Activated T-cell treated with anti-CD3 and anti-CD28 coated beads, Interleukin-2, amount 50 U/mL, for 1 hour (primary cell): ENCODE measurements at places on chromosomes 5 and 9.

DNA sequence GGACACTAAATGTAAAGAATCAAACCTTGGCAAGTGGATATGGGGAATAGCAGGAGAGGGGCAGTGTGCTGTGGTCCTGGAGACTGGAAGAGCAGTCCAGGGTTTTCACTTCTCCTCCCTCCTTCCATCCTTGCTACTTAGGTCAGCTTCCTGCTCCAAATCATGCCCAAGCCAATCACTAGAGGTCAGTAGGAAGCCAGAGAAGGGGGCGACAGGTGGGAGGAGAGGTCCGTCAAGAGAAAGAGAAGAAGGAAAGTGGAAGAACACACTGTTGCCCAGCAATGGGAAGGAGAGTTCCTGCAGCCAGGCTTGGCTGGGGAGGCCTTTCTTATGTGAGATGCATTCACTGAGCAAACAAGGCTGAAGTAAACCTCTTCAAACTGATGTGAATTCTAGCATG, 289.6 kb downstream of the DTWD2 start:
- DNase-seq = no peak

GRCh38 chr9:79764374-79764773, 192.6 kb downstream of the TLE4 start:
- DNase-seq = no peak

GRCh38 chr9:116287721-116288120, 134.1 kb downstream of the PAPPA start:
- DNase-seq = no peak

GRCh38 chr9:110288503-110288902, 32.2 kb upstream of the TXN start:
- DNase-seq = no peak

DNA sequence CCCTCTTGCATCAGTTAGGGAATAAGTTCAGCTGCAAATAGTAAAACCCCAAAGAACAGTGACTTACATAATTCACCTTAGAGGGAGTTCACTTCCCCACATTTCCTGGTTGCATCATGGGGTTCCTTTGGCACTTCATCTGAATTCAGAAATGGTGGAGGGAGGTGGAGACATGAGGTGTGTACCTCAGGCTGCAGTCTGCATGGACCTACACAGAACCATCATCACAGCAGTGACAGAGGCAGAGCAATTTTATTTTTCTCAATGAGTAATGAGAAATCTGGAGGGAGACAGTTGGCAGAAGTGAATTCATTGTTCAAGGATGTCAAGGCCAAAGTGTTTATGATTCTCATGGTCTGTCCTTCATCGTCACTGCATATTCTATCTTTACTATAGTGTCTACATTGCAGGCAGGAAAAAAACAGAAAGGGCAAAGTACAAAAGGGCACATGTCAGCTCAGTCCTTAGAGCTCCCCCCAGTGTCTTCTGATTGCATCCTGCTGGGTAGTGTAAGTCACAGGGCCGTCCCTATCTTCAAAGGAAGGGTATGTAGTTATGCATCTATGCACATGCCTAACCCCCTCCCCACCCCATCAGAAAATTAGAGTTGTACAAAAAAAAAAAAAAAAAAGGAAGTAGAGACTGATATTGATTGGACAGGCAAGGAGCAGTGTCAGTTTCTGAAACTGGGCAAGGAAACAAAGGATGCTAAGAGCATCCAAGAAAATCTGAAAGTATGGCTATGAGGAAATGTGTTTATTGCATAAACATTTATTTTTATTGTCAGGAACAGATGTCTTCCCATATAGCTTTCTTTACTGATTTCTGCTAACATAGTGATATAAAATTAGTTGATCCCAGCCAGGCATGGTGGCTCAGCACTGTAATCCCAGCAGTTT, 132.7 kb upstream of the APC start:
- no peak for DNase-seq

DNA sequence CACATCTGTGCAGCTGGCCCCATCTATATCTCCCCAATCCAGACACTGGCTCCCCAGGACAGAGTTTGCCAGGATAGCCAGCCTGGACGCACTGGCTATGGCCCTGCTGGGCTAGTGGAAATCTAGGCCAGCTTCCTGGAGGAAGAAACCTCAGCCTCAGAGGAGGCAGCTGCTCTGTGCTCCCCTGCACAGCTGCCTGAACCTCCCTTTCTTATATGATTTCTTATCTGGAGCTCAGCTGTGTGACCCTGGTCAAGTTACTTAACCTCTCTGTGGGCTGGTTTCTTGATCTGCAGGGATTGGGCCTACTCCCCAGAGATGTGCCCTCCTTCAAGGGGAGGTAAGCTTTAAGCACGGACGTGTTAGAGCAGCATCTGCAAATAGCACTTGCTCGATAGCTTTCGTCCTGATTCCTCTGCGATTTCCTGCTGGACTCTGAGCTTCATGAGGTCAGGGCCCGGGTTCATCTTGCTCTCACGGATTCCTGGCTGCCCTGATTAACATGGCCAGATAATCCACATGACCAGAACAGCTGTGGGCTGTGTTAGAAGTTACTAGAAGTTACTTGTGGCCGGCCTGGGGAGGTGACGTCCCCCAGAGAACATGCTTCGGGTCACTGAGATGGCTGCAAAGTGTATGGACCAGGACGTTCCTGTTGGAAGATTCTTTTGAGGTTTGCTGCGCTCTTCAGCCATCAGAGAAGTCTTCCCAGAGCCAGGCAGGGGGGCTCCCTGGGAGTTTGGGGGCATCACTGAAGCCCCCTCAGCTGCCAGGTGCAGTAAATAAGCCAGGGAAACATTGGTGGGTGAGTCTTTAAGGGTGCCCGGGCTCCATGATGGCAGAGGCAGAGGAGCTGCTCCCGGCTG, 14.5 kb downstream of the C9orf50 start:
- no peak for DNase-seq

- no peak for DNase-seq
These were observed 15.4 kb downstream of the FAM81B start for GRCh38 chr5:95406426-95407090.

DNA sequence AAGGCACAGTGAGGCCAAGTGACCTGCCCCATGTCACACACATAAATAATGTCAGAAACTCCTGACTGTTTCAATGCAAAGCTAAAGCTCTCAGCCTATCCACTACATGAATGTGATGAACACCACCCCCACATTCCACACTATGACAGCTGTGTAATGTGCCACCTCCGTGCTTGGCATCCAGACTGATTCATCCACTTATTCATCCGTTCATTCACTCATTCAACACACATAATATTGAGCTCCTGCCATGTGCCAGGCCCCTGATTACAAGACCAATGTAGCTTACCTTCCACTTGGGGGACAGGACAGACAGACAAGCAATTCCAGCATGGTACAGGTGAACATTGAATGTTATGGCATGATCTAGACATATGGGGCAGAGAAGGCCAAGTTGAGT, 46.2 kb upstream of the FABP6 start:
- DNase-seq = no peak

DNA sequence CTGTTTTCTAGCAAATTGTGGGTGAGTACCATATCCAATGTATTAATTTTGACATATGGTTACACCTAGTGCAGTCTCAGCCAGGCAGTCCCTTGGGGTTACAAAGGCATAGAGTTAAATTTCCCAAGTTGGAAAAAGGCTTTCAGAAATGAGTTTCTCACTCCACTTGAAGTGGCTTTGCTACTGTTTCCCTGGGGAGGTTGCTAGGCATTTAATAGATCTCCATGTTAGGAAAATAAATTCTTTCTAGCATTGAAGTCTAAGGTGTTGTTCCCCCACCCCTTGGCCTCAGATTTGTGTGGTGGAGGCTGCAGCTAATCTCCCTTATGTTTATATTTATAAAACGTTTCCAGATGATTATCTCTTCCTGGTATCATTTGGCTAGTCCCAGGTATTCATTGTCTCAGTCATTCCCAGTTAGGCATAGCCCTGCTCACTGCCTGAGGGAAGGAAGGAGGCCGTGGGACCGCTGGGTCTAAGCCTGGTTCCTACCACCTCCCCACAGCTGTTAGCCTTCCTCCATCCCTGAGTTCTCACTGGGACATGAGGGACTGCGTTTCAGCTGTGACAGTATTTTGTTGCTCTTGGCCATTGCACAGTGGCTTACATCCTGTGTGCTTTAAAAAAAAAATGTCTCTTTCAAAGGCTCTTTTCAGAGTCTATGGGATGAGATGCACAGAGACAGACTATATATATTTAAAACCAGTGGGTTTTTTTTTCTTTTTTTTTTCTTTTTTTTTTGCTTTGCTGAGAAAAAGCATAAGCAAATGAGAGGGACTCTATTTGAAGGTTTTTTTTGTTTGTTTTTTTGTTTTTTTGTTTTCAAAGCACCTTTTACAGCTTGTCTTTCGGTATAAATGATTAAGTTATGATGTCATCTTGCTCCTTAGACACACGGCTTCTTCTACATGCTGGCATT, 121.5 kb downstream of the MAST4 start:
- DNase-seq = no peak

DNA sequence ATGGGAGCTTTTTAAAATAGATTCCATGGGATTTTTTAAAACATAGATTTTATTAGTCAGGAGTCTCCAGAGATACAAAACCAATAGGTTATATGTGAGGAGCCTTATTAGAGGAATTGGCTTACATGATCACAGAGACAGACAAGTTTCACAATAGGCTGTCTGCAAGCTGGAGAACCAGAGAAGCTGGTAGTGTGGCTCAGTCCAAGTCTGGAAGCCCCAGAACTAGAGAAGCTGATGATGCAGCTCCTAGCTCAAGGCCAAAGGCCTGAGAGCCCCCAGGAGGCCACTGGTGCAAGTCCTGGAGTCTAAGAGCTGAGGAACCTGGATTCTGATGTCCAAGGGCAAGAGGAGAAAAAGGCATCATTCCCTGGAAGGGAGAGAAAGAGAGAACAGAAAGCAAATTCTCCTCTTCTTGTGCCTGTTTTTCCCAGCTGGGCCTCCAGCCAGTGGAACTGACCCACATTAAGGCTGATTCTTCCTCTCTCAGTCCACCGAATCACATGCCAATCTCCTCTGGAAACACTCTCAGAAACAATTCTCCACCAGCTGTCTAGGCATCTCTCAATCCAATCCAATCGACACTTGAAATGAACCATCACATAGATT, 59.3 kb downstream of the AHRR start:
- DNase-seq = peak; percentile 2

DNA sequence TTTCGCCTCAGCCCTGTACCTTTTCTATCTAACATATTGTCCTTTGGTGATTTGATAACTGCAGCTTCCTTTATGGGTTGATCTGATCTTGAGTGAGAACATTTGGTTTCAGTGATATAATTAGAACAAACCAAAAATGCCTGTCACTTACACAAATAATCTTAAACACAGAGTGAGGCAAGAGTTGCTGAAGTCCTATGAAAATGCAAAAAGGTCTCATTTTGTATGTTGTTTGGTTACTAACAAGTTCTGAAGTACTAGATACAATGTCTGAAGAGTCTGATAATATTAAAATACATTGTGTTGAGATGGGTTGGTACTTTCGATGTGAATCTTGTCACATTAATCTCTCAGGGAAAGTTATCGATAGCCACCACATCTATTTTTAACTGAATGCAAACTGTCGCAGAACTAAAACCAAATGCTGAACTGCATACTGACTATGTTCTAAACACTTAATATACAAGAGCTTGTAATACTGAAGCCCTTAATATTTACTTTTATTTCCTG, 70.4 kb upstream of the TMED7 start:
- DNase-seq = no peak

DNA sequence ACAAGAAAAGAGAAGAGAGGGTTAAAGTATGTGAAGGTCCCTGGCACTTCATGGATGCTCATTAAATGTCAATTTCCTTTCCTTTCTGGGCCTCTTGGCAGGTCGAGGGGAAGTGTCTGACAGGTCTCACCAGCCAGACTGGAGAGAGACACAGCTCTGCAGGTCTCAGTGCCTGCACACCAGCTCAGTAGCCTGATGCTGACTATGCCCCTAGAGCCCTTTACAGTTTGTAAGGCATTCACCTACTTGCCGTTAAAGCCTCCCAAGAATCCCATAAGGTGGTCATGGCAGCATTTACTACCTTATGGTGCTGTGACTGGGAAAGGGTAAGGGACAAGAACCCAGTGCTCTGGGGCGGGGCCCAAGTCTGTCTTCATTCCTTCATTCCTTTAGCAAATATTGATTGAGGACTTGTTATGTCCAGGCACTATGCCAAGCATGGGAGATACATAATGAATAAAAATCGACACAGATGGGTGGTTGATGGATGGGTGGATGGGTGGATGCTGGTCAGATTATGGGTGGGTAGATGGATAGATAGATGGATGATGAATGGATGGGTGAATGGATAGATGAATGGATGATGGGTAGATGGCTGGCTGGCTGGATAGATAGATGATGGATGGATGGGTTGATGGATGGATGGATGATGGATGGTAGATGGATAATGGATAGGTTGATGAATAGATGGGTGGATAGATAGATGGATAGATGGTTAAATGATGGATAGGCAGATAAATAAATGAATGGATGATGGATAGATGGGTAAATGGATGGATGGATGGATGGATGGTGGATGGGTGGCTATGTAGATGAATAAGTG, 21.3 kb upstream of the KIF12 start:
- no peak for DNase-seq

- no peak for DNase-seq
These were observed 7.5 kb downstream of the HBEGF start for GRCh38 chr5:140338908-140339307.

DNA sequence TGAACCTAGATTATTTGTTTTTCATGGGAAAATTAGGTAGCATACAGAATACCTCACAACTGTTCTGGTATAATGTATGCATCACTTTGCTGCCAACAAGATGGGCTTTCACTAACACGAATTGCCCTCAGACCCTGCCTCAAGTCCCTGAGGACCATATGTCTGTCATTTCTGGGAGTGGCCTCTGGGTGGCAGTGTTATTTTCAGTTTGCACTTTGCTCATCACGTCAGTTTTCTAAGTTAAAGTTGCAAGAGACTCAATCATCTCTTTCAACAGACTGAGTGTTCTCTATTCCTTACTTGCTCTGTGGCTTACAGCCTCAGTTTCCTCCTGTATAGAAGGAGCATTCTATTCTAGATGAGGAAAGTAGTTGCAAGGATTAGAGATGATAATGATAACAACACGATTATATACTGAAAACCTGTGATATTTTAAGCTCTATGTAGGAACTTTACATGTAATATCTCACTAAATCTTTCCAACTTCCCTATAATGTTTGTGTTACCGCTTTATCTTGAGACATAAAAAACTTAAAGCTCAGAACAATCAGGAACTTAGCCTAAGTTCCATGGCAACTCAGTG, 55.7 kb downstream of the TSSK1B start:
- peak; percentile 36 for DNase-seq

DNA sequence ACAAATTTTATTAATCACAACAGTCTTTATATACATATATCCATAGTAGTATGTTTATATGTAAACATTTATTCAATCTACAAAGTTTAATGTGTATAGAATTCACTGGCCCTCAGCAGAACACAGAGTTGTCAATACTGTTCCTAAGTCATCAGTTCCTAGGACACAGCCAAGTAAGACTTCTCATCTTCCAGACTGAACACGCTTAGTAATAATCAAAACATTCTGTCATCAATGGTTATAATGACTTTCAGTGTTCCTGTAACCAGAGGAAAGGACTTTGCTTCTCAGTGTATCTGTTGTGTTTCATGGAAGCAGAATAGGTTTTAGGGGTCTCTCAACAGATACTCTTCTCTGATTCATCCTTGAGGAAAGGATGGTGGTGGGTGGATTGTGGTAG, 82.2 kb downstream of the SMIM23 start:
- no peak for DNase-seq

GRCh38 chr5:141632650-141633049, 4.0 kb downstream of the HDAC3 start:
- no peak for DNase-seq
